ENCODE measurements at places on chromosomes 6 and 20.

- no peak for DNase-seq
Observed at GRCh38 chr6:4347877-4348276, 212.5 kb upstream of the ECI2 start.

DNA sequence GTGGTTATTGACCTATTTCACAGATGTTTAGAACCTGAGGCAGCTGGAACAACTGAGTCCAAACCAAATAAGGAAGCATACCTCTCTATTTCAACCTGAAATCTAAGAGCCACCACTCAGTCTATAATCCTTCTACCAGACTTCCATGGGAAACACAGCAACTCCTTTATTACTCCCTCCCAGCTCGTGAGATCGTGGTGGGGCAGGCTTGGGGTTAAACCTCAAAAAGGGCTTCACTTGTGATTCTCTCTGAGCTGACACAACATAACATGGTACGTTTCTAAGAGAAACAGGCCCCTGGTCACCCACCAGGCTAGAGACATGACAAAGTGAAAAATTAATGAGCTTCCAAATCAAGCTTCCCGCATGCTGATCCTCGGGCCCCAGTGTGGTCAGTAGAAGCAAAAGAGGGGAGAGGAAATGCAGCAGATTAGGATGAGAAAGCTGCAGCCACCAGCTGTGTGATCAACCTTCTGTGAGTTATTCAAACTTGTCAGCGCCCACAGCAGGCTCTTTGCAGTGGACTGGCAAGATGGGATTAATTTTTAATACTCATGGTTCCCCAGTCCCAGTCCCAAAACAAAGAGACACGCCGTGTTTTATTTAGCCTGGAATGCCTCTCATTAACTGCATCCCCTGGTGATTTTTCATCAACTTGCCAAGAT is 9.3 kb downstream of the PKHD1 start:
- no peak for DNase-seq

- no peak for DNase-seq
Observed at GRCh38 chr6:155260686-155261085, 3.1 kb upstream of the CLDN20 start.

DNA sequence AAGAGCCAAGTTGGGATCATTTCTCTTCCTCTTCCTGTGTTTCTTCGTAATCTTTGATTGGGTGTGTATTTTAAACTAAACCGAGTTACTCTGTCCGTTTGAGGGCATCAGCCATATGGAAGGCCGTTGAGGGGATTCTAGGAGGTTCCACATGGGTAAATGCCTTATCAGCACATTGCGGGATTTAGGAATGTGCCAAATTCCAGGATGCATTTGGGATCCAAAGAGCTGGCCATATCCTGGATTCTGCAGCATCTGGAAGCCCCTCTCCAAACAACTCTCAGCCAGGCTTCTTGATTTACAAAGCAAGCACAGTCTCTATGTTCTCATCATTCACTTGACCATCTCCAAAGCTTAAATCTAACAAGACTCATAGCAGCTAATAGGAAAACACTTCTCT is 67.6 kb upstream of the RIN2 start:
- no peak for DNase-seq

DNA sequence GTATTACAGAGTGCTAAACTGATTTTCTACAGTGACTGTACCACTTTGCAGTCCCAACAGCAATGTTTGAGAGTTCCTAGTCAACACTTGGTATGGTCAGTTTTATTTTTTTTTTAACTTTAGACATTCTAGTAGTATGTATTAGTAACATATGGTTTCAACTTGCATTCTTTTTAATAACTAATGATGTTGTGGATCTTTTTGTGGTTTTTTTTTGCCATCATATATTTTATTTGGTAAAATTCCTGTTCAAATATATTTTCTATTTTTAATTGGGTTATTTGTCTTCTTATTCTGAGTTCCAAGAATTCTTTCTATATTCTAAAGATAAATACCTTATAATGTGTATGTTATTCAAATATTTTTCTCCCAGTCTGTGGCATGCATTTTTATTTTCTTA is 189.4 kb upstream of the ECI2 start:
- DNase-seq: no peak

- DNase-seq: no peak
Observed at GRCh38 chr6:125300992-125301434, 754 bp downstream of the HDDC2 start.

GRCh38 chr6:108707328-108707976 is 140.8 kb upstream of the ARMC2 start:
- no peak for DNase-seq

GRCh38 chr6:139361211-139361610 is 13.2 kb downstream of the CITED2 start:
- DNase-seq: no peak

- no peak for DNase-seq
Observed at GRCh38 chr6:100479179-100480035, 14.7 kb upstream of the SIM1 start.

GRCh38 chr6:26351544-26351953 is 13.4 kb upstream of the BTN3A2 start:
- DNase-seq: no peak

DNA sequence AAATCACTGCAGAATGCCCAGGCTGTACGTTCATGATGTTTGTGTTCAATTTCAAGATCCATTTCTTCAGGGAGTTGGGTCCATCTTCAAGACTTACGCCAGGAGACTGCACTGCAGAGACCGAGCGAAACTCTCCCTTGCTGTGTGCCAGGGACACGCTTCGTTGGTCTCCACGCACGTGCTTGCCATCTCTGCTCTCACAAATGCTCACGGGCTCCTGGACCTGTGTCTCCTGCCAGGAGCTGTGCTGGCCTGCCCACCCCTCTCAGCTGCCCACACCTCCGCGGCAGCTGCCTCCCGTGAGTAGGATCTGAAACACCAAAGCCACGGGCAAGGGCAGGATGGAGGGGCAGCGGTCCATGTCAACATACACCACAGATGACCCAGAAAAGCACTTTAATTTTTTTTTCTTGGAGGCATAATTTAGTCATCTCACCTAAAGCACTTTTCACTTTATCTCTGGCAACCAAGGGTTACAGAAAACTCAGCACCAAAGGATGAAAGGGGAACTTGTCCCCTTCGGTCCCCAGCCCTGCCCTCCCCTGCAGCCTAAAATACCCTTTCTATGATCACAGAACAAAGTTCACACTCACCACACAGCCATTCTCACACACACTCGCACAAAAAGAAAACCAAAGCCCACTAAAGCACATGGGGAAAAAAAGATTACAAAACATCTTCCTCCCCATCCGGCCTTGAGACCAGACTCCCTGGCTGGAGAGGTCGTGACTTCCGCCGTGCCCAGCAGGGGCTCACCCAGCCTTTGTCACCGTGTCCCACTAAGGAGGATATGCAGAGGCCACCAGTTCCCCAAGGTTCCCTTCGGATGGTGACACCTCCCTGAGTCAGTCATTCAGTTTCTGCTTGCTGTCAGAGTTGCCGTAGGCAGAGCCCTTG is 137.9 kb downstream of the AGPAT4 start:
- no peak for DNase-seq

- no peak for DNase-seq
Observed at GRCh38 chr6:106967936-106968555, 6.5 kb downstream of the CD24 start.

DNA sequence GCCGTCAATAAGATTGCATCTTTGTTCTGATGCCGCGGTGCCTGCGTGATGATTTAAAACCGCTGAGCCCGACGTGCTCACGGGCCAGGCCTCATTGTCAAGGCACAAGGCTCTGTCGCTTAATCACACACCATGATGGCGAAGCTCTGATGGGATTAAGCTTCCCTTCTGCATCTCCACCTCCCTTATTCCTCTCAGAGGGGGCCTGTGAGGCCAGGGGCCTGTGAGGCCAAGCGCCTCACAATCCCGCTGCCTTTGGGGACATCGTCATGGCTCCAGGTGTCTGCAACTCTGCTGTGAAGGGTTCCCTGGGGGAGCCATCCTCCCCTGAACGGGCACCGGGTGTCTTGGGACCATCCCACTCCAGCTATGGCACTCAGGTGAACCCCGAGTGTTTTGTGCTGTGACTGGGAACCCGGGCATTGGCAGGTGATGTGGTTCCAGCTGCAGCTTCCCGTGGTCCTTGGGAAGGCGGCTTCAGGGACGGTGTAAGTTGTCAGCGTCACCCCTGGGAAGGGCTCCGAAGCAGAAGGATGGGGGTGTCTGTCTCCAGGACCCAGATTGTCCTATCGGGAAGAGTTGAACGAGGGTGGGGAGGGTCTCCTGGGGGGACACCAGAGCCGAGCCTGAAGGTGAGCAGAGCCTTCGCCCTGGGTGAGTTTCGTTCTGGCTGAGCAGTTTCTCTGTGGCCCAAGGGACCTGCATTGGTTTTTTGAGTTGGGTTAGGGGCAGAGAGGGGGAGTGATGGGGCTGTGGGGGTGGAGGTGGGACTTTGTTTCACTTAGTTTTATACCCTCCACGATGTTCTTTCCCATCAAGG is 18.0 kb upstream of the BHLHE23 start:
- no peak for DNase-seq

DNA sequence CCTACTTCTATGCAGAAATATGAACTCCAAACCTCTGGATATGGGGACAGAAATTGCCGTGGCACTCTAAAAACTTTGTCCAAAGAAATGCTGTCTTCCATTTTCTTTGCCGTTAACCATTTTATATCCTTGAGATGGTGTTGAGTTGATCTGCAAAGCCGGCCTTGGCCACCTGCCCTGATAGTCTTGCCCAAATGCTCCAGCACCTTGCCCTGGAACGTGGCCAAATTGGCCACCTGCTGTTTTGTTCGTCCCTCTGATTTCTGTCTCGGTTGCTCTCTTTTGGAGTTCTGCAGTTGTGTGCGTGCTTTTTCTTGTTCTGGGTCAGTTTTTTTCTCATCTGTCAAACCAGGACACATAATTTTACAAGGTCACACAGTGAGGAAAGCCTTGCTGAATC is 239.7 kb upstream of the GMDS start:
- DNase-seq: no peak

DNA sequence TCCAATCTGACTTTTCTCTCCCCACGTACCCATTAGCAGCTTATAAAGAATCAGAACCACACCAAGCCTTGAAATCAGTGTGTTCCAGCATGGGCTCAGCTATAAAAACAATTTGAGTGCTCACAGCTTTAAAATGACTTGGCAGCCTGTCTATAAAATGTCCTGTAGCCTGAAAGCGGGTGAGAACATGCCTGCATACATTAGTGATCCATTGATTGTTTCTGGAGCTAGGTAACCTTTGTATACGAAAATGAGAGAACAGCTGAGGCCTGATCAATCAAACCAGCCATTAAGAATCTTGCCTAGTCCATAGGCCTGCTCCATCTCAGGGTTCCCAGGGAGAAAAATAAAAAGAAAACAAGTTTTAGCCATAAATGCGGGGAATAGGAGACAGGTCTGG is 245.8 kb upstream of the SULF2 start:
- no peak for DNase-seq

GRCh38 chr6:109762166-109762565 is 71.1 kb downstream of the FIG4 start:
- no peak for DNase-seq

DNA sequence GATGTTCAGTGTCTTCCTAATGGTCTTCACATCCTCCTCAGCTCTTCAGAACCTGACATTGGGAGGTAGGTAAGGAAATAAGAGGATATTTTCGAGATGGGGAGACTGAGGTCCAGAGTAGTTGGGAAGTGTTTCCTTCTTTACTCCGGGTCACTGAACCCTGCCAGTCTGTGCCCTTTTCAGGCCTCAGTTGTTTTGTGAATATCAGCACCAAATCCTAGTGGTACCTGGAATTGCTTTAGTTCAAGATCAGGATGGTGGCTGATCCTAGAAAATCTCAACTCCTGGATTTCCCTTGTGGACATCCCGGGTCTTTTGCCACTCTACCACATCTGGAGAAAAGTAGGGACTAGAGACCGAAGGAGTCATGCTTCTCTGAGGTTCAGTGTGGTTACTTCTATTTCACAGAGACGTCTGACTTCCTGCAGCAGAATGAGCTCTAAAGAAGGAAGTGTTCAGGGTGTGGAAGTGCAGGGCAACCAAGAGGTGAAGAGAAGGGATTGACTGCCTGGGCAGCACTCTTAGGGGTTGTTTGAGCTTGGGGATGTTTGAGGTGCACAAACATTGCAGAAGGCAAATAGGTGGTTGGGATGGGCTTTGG is 995 bp downstream of the STK4 start:
- peak; percentile 49 for DNase-seq

- DNase-seq: no peak
Observed at GRCh38 chr6:136102991-136103688, 147.0 kb downstream of the MTFR2 start.

DNA sequence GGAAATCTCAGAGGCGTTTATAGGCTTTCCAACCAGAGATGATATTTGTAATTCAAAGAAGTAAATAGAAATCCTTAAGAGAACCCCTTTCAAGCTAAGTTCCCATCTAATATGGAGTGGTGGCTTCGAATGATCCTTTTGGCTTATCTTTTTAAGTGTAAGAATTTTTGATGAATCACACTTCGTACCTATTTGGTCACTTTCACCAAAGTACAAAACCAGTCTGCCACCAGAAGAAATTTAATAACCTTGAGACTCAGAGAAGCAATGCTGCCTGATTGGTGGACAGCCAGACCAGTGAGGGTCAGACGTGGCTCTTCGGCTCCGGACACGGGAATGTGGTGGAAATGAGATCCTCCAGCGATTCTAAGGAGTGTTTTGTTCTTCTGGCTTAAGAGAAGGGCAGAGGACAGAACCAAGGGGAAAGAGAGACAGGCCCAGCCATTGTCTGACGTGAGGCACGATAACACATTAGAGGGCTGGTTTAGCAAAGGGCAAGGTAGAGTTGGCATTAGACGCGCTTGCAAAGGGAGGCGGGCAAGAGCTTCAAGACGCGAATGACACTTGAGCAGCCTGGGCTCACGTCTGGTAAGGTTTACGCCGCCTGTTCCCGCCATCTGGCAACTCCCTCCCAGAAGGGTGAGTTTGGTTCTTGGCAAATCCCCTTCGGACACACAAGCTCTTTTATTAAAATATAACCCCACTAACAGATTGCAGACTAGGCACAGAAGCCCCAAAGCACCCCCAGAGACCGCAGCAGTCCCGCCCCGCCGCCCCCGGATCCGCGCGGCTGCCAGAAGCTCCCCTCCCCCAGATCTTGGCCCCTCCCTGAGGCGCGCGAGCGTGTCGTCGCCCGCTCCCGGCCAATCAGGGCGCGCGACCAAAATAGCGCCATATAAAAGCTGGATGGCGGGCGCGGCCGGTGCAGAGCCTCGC is 50.0 kb upstream of the EZR start:
- peak; percentile 98 for DNase-seq
